ENCODE measurements at places on chromosomes 11 and 22.
A peak's percentile ranks its signal among the peaks of the same experiment; 100 is the strongest.

DNA sequence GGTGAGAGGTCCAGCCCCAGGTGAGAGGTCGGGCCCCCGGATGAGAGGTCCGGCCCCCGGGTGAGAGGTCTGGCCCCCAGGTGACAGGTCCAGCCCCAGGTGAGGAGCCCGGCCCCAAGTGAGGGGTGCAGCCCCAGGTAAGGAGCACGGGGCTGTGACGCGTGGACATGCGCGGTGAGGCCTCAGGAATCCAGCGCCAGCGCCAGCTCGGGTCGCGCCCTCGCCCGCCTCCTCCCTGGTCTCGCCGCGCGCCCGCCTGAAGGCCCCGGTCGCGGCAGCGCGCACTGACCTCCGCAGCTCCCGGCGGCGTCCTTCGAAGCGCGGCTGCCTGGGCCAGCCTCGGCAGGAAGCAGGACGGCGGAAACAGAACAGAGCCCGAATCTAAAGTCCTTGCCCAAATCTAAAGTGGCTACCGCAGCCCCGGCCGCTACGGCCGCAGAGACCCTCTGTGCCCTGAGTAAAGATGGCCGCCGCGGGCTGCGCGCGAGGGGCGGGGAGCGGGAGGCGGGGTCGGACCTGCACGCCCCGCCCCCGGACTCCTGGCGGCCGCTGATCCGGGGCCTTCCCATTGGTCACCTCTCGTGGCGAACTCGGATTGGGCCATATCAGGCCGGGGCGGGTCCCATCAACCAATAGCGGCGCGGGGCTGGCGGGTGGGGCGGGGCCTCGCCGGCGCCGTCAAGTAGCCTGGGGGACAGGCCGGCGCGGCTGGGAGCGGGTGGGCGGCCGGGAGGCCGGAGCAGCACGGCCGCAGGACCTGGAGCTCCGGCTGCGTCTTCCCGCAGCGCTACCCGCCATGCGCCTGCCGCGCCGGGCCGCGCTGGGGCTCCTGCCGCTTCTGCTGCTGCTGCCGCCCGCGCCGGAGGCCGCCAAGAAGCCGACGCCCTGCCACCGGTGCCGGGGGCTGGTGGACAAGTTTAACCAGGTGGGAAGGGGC is at the start of the genes ALG12 and CRELD2:
Gene ALG12, minus strand, starts transcription at position 465 of the 937 bp plus-strand sequence. CDS start 4,673 bp downstream, outside the sequence.
Gene CRELD2, plus strand, starts transcription at position 661 of the 937 bp plus-strand sequence. Its CDS starts 136 bp downstream, at position 797.
- DNase-seq, result peak; percentile 97

GRCh38 chr11:44250421-44250820 is 59.5 kb downstream of the ALX4 start:
- no peak for DNase-seq

- DNase-seq, result no peak
These were observed 25.7 kb upstream of the TMPRSS4 start for GRCh38 chr11:118051136-118051610.

- DNase-seq, result no peak
These were observed 11.0 kb upstream of the B4GALNT4 start for GRCh38 chr11:358129-358800.

DNA sequence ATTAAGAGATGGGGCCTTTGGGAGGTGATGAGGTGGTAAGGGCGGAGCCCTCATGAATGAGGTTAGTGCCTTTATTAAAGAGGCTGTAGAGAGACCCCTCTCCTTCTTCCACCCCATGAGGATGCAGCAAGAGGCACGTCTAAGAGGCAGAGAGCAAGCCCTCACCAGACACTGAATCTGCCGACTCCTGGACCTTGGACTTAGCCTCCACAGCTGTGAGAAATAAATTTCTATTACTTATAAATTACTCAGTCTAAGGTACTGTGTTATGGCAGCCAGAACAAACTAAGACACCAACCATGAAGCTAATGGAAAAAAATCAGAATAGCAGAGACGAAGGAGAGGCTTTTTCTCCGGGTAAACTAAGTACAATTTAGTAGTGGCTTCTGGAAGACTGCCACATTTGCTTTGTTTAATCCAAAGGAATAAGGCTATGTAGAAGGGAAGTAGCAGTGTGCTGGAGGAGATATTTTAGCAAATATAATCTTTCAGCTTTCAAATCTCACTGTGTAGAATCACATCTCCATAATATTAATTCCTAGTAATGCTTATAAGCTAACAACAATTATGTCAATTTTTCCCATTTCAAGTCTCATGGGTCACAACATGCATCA is 12.3 kb upstream of the SIK2 start:
- no peak for DNase-seq
